GM12864 (cell line): ENCODE measurements at places on chromosomes 5 and 9.

GRCh38 chr5:180287868-180288267 lies 4.0 kb downstream of the MAPK9 start:
- DNase-seq: no peak

DNA sequence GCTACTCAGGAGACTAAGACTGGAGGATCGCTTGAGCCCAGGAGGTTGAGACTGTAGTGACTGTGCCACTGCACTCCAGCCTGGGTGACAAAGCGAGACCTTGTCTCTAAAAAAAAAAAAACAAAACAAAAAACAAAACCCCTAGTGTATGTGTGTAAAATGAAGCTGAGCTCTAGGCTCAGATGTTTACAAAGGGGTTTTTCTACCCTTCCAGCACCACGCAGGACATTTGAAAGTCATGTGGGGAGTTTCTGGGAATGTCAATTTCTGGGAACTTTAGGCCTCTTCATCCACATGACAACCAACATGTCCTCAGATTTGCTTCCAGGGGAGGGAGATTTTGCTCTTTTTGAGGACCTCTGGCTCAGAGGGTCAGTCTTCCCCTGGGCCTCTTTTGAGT lies 42.4 kb upstream of the AIF1L start:
- DNase-seq: no peak

DNA sequence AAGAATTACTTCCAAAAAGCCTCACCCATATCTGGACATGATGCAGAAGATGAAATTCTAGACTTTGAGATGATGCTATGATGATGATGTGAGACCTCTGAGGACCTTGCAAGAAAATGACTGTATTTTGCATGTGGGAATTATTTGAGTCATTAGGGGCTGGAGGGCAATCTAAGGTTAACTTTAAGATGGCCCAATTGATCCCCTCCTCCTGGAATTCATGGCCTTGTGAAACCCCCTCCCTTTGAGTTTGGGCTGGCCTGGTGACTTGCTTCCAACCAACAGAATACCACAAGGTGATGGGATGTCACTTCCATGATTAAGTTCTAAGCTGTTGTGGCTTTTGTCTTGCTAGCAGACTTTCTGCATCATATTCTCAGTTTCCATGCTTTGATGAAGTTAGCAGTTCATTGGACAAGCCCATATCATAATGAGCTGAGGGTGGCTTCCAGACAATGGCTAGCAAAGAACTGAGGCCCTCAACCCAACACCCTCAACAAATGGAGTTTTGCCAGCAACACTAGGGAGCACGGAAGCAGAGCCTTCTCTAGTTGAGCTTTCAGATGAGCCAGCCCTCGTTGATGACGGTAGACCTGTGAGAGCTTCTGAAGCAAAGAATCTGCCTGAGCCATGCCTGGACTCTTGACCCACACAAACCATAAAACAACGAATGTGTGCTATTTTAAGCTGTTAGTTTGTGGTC lies 7.4 kb upstream of the AMACR start:
- no peak for DNase-seq

GRCh38 chr9:8738945-8739344 lies 939.4 kb upstream of the DMAC1 start:
- DNase-seq: no peak

GRCh38 chr9:73412874-73413273 lies 261.2 kb downstream of the ANXA1 start:
- DNase-seq: no peak

- no peak for DNase-seq
These were observed 70.4 kb downstream of the ARHGEF37 start for GRCh38 chr5:149651686-149652085.

- no peak for DNase-seq
These were observed 43.3 kb upstream of the ZNF622 start for GRCh38 chr5:16508730-16509531.

DNA sequence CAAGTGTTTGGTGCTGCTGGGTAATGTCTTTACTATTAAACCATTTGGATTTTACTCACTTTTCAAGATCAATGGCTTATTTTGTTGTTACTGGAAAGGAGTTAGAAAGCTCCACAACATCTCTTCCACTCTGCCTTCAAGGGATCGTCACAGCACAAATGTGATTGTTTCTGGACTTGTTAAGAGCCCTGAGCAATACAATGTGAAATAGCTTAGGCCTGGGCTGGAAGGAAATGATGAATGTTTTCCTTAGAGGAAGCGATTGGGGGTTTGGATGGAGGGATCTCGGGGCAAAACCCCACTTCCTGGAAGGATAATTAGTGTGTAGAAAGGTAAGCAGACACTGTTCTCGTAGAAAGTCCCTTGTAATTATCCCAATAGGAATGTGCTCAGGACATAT lies 59.3 kb upstream of the MYO10 start:
- DNase-seq: no peak

DNA sequence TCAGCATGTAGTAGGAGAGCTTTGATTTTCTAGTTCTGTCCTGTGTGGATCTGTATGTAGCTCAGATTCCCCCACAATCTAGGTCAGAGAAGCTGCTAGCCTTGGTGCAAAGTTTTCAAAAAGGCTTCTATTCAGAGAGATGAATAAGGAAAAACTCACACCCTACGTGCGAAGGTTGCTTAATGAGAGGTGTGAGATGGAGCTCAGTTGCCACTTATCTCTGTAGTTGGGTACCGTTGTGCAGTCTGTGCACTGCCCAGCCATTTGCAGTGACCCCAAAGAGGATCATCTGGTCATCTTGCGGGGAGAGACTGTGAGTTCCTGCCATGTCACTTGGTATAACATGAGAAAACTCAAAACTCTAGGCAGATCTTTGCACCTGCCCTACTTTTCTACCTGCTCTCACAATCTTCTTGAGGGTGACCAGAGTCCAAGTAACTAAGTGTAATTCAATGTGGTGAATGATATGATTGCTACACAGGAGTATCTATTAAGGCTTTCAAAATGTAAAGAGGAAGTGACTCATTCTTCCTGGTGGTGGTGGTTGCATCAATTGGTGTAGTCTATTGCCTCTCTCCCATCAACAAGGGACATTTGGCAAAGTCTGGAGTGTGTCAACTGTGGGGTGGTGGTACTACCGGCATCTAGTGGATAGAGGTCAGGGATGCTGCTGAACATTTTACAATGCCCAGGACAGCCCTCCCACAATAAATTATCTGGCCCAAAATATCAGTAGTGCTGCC lies 65.2 kb downstream of the TMC1 start:
- DNase-seq: no peak

- no peak for DNase-seq
These were observed at the start of gene CARD6 for GRCh38 chr5:40841068-40841805. Gene CARD6 (plus strand): TSS chr5:40841367. CDS start chr5:40841383, 16 bp downstream.

DNA sequence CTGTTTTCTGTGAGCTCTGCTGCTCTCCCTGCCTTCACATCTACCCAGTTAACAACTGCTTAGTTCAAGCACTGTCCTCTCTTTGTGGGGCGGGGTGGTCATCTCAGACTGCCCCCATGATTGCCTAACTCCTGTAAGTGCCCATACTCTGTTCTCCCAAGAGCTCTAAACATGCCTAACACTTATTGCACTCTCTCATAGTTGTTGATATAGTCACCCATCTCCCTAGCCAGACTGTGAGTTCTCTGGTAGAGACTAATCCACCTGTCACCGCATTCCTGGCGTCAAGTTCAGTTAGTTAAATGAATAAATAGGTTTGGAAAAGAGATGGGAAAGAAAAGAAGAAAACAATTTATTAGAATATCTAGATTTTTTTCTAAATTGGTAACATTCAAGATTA lies 18.3 kb upstream of the MUSK start:
- no peak for DNase-seq

DNA sequence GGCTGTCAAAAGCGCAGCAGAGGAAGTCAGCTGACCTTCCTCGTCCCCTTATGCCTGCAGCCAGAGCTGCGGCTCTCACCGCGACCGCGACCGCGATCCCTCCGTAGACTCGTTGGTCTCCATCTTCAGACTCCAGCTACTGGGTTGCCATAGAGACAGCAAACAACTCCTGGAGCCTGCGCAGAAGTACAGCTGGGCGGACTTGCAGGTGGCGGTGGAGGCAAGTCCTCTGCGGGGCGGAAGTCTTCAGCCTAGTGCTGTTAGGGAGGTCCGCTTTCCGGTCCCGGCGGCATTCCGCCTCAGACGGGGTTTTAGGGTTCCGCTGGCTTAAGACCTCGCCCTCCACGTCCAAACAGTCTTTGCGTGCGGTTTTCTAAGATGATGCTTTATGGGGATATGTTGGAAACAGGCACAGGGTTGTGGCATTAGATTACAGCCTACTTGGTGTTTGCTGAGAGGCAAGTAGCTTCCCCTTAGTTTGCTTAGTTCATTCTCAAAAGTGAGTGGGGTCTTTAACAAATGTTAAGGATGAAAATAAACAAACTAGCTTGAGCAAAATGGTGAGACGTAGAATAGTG lies at the start of gene SPAG8:
TSS of gene SPAG8 (minus strand) at position 238 of the 578 bp plus-strand sequence. CDS start at position 123, 115 bp downstream.
- peak; percentile 96 for DNase-seq

DNA sequence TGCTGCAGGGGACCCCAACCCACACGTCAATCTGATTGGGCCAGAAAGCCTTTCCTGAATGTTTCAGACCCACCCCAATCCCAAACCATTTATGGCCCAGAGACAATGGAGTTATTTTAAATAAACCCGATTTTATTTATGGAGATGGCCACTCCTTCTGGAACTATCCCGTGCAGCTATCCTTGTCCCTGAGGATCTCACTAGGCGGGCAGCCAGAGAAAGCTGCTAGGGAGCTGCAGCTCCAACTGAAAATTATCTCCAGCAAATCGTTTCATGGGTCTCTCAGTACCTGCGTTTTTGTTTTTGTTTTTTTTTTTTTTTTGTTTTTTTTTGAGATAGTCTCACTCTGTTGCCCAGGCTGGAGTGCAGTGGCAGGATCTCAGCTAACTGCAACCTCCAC lies 23.0 kb downstream of the C1QTNF2 start:
- DNase-seq: no peak

- DNase-seq: no peak
These were observed 630.5 kb downstream of the ACTL7B start for GRCh38 chr9:108225149-108225800.
